Motor neuron (in vitro differentiated cells): ENCODE measurements at places on chromosomes 1 and 21. TPM values are rescaled to one million over a fixed set of nuclear protein-coding genes. Genes with fewer than 3 reads are reported as not detected.

- no peak for ATAC-seq
These were observed 229.8 kb upstream of the ADAMTS5 start for GRCh38 chr21:27196651-27197050.

Gene RPF1
- total RNA-seq: 51.1 and 55.4 TPM in 2 replicates

GRCh38 chr1:206506405-206507283, 687 bp upstream of the RASSF5 start:
- peak; percentile 28 for ATAC-seq

GRCh38 chr1:53349968-53350852, 22.3 kb upstream of the LRP8 start:
- no peak for ATAC-seq

Gene SUSD4
- 5.4 and 6.2 TPM in 2 replicates for total RNA-seq

DNA sequence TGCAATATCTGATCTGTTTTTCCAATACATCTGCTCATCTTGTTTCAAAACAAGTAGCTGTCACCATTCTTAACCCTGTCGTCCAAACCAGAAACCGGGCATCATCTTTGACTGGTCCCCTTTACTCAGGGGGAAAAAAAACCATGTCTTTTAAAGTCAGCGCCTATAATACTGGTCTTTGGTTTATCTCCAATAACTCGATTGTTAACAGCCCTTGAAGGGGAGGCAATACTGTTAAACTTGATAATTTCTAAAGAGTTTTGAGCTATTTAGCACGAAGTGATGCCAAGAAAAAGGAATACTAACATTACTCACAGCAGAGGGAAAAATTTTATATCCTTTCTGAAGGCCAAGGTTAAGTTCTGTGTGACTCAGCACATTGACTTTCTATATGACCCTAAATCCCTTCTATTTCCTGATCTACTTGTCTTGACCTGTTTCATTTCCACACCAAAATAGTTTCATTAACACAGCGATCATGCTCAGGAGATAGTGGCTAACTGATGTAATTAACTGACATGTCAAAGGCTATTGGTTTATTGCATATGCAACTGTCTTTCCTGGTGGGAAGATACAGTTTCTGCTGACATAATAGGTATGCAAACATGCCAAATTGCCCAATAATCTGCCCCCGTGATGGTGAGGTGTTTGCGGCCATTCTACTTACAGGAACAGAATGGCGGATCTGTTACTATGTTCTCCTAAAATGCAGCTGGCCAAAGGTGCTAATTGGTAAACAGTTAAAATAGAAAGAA, 59.1 kb downstream of the NFIA start:
- ATAC-seq: peak; percentile 85

Gene TIAM1
- 18.8 TPM in 2 replicates for total RNA-seq

GRCh38 chr1:201622824-201623223, 83.9 kb downstream of the NAV1 start:
- no peak for ATAC-seq

DNA sequence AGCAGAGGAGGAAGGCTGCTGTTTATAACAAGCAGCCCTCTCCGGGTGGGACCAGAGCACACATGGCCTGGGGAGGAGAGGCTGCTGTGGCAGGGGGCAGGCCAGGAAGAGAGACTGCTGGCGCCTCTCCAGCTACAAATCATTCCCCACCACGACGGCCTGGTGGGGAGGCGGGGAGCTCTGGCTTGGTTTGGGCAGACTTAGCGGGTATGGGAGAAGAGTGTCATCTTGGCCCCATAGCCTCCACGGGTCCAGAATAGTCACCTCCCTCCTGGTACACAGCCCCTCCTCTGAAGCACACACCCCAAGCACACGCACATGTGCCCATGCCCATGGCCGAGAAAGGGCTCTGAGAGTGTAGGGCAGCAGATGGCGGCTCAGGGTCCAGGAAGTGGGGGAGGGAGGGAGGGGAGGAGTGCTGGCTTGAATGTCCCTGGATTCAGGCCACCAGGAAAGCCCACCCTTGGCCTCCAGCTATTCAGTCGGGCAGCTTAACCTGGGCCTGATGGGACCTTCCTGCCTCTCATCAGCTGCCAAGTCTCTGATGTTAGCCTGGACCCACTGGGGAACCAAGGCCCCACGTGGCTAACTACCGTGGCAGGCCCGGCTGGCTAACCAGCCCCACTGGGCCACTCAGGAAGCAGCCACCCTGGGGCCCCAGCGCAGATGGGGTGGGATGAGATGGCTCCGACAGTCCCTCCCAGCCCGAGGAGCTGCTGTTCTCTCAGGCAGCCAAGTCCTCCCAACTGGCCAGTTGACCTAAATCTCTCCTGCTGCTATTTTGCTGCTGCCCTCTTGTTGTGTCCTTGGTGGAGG, 10.9 kb downstream of the LRP8 start:
- ATAC-seq: peak; percentile 56

DNA sequence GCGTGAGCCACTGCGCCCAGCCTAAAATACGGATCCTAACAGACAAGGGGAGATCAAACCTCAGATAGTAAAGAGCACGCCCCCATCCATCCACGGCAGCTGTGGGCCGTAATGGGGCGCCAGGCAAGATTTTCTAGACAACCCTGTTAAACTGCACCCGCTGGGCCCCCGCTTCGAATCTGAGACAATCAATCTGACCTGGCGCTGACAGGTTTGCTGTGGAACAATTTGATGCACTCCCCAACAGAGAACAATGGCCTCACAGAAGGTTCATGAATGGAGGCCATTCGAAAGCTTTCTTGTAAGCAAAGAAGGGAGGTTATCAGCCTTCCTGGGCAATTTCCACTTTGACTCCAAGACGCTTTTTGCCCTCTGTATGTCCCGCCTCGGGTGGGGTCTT, 30.5 kb downstream of the CLSTN1 start:
- ATAC-seq: peak; percentile 23

DNA sequence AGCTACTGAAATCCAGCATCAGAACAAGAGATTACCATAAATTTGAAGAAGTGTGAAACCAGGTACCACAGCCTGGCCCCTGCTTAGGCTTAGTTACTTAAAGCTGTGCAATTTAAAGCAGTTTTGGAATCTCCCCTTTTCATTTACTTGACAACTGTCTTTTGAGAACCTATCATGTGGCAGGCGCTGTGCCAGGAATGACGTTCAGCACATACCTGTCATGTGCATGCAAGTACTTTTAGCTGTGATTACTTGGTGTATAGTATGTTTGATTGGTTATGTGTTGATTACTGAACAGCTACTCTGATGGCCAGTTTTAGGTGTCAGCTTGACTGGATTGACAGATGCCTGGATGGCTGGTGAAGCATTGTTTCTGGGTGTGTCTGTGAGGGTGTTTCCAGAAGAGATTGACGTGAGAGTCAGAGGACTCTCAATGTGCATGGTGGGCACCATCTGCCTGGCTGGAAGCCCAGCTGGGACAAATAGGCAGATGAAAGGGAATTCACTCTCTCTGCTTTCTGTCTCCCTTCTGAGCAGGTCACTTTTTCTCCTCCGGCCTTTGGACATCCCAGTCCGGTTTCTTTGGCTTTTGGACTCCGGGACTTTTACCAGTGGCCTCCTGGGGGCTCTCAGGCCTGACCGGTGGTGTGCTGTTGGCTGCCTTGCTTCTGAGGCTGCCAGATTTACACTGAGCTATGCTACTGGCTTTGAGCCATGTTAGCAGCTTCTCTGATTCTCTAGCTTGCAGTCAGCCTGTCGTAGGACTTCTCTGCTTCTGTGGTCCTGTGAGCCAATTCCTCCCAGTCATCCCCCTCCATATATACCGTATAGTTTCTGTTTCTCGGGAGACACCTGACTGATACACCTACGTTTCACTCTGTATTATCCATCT, 178.0 kb downstream of the RYR2 start:
- peak; percentile 70 for ATAC-seq
